ENCODE measurements at places on chromosomes 7 and 10.

DNA sequence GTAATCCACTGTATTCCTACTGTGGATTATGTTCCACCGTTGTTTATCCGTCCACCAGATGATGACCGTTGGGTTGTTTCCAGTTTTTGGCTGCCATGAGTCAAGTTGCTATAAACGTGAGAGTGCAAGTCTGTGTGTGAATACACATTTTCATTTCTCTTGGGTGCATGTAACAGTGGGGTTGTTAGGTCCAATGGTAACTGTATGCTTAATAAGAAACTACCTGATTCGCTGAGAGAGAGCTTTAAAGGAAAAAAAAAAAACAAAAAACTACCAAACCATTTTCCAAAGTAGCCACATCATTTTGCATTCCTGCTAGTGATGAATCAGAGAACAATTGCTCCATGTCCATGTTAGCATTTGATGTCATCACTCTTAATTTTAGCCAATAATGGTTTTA lies 15.9 kb downstream of the UBN2 start:
- DNase-seq, result no peak
- no peaks in the 10 kb centered on the region for H3K27me3 ChIP-seq
- peaks cover 20% of the 10 kb centered on the region for H3K36me3 ChIP-seq
- H3K27ac ChIP-seq, result no peak overlapping the region
- no peak overlapping the region for H3K4me3 ChIP-seq
- peaks cover 11% of the 10 kb centered on the region for H3K4me1 ChIP-seq

DNA sequence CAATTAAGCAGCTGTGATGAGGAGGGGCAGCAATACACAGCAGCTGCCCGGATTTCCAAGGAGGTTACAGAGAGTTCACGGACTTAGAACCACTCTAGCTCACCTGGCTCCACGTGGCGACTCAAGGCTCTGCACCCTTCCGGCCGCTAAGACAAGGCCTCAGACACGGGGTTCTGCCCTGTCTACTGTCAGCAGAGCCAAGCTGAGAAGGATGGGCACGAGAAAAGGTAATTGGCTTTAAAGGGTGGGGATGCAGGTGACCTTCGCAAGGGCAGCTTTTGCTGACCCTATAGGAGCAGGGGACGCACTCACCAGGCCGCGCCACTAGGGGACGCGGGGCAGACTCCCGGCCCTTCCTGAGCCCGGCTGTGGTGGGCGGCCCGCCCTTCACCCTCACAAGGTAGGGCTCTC lies 152.4 kb downstream of the KIF20B start:
- H3K27ac ChIP-seq, result no peak overlapping the region
- H3K4me3 ChIP-seq, result no peak overlapping the region
- H3K36me3 ChIP-seq, result no peaks in the 10 kb centered on the region
- H3K27me3 ChIP-seq, result peaks cover 4% of the 10 kb centered on the region
- peaks cover 3% of the 10 kb centered on the region for H3K4me1 ChIP-seq

- H3K27me3 ChIP-seq, result no peaks in the 10 kb centered on the region
- H3K36me3 ChIP-seq, result peaks cover 9% of the 10 kb centered on the region
- DNase-seq, result no peak
- H3K4me1 ChIP-seq, result peaks cover 17% of the 10 kb centered on the region
- no peak overlapping the region for H3K27ac ChIP-seq
These were observed 32.6 kb downstream of the CCNJ start for GRCh38 chr10:96075977-96076376.

DNA sequence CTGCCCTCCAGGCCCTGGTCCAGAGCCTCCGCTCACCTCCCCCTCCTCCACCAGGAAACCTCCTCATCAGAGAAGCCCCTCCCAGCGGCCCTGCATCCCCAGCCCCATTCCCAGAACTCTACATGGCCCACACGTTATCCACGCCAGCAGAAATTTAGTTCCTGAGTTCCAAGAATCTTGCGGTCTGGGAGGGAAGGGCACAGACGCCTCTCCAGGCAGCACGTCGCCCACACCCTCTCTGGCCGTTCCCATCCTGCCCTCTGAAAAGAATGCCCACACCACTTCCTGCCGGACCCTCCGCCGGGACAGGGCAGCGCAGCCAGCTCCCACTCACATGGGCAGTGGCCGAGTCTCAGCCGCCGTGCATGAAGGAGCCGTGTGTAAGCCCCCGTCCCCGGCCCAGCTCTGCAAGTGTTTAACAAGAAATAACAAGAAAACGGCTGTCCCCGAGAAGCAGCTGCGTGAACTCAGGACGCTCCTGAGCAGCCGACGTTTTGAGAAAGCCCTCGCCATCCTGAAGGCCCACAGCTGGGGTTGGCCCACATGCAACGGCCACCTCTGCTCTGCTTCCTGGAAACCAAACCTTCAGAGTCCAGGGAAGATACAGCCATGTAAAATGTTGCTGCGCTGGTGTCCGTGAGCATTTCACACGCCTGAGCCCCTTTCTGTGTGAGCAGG lies 17.4 kb downstream of the ADGRA1 start:
- no peak for DNase-seq
- H3K36me3 ChIP-seq, result no peaks in the 10 kb centered on the region
- H3K4me1 ChIP-seq, result peaks cover 3% of the 10 kb centered on the region
- no peak overlapping the region for H3K4me3 ChIP-seq

DNA sequence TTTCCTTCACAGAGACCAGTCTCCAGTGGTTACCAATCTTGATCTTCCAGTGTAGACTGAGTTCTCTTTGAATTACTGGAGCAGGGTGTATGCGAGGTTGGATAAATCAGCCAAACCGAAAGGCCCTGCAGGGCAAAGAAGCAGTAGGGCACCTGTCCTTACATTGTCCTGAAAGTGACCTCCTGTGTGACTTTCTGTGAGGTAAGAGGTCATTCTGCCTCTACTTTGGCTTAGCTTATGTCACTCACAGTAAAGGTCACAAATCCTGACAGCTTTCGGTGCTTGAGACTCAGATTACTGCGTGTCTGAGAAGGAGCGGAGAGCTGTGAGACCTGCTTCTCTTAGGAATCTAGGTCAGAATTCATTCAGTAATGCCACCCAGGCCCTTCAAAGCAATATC lies 252.7 kb upstream of the ETV1 start:
- no peak for DNase-seq
- no peaks in the 10 kb centered on the region for H3K27me3 ChIP-seq
- H3K4me1 ChIP-seq, result no peaks in the 10 kb centered on the region

- H3K4me1 ChIP-seq, result no peaks in the 10 kb centered on the region
- H3K4me3 ChIP-seq, result no peak overlapping the region
- no peaks in the 10 kb centered on the region for H3K36me3 ChIP-seq
These were observed 84.7 kb downstream of the TMEM178B start for GRCh38 chr7:141158561-141158960.

All from activated naive CD8-positive, alpha-beta T cell treated with anti-CD3 and anti-CD28 coated beads for 36 hours (primary cell).